ENCODE measurements at places on chromosomes 7 and 10.

DNA sequence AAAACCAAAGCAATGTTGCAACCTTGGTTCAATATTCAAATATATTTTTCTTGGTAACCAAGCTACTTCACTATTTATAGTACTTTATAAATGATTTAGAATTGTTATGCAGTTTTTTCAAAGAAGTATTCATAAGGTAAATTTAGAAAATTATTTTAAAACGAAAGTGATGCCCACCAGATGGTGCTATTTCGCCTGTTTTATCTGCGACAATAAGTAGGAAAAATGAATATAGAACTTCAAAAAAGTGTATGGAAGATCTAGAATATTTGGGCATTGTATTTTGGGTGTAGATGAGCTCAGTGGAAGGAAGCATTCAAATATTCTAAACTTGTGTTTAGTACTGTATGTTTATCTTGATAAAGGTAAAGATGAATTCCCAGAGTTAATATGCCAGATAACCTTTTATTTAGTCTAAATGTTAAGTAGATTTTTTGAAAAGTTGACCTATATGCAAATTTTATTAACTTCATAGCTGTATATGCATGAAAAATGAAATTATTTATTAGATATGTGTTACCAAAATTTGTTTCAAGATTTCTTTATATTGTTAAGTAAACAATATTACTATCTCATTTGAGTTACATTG lies 93.2 kb downstream of the ADK start:
- no peaks in the 10 kb centered on the region for H3K27me3 ChIP-seq
- H3K4me1 ChIP-seq, result no peaks in the 10 kb centered on the region
- H3K27ac ChIP-seq, result no peak overlapping the region

DNA sequence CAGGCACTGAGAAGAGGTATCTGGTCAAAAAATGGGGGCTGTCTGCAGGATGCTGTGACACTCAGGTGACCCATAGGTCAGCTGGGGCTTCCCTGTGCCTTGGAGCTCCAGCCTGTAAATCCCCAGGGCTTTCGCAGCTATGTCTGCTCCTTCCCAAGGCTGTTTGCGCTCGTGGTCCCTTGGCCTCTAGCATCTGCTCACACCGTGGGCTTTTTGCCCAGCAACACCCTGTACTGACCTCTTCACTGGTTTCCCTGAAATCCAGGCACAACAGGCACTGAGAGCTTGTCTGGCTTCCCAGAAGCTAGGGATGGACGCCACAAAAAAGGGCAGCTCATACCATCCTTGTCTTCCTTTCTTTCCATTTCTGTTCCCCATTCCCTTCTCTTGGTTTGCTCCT lies 280.3 kb upstream of the HABP2 start:
- DNase-seq, result no peak
- H3K27me3 ChIP-seq, result no peaks in the 10 kb centered on the region
- no peak overlapping the region for H3K4me3 ChIP-seq
- H3K36me3 ChIP-seq, result no peaks in the 10 kb centered on the region
- no peak overlapping the region for H3K27ac ChIP-seq

GRCh38 chr7:28078036-28078901 lies 102.3 kb downstream of the JAZF1 start:
- H3K27ac ChIP-seq, result no peak overlapping the region
- no peaks in the 10 kb centered on the region for H3K27me3 ChIP-seq
- H3K36me3 ChIP-seq, result no peaks in the 10 kb centered on the region

- no peak overlapping the region for H3K4me3 ChIP-seq
- H3K4me1 ChIP-seq, result no peaks in the 10 kb centered on the region
- no peak for DNase-seq
- peaks cover 4% of the 10 kb centered on the region for H3K36me3 ChIP-seq
- H3K27ac ChIP-seq, result no peak overlapping the region
- no peaks in the 10 kb centered on the region for H3K27me3 ChIP-seq
These were observed 9.2 kb downstream of the ZNF394 start for GRCh38 chr7:99490878-99491277.

DNA sequence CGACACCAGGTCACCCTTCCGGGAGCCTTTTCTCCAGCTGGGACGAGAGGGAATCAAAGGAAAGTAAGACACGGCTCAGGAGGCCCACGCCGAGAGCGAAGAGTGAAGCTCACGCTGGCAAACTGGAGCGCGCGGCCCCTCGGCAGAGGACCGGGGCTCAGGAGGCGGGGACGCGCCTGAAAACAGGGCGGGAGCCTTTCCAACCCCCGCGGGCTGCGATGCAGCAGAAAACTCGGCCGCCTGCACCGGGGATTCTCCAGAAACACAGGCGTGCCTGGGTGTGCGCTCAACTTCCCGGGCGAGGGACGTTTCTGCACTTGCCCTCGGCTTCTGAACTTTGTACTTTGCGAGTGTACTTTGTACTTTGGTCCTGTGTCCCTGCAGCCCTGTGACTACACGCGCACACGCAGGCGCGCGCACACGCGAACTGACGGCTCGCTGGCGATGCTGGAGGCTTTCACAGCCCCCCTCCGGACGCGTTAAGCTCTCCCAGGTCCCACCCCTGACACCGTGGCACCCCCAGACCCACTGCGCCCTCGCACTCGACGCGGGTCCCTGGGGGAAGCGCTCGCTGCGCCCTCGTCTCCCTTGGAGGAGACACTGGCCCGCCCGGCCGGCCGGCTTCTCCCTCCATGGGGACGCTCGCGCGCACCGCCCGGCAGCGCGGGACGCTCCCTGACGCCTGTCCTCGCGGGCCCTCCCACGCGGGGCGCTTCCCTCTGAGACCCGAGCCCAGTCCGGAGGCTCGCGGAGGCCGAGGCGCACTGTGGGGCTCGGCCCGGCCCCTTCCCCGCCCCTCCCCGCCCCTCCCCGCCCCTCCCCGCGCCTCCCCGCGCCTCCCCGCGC lies 588 bp upstream of the PAOX start:
- no peaks in the 10 kb centered on the region for H3K36me3 ChIP-seq
- peak overlapping the region; percentile 72 for H3K4me3 ChIP-seq
- peak; percentile 82 for DNase-seq
- H3K27ac ChIP-seq, result no peak overlapping the region

- no peaks in the 10 kb centered on the region for H3K36me3 ChIP-seq
- H3K27ac ChIP-seq, result no peak overlapping the region
- H3K4me1 ChIP-seq, result no peaks in the 10 kb centered on the region
- no peaks in the 10 kb centered on the region for H3K27me3 ChIP-seq
- H3K4me3 ChIP-seq, result peak overlapping the region; percentile 78
These were observed 553.8 kb downstream of the TFEC start for GRCh38 chr7:115476671-115477181.

DNA sequence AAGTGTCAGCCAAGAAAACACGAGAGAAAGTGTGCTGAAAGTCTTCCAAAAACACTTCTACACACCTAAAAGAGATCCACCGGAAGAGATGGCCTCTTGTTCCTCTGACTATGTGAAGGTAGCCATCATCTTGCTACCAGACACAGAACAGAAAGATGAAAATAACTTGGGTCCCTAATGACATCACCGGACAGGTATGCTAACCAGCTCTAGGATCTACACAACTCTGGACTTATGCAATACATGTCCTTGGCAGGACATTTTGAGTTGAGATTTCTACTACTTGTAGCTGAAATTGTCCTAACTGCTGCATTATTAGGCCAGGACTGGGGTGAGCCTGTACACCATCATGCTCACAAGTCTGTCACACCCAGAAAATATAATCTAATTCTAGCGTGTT lies 358.7 kb downstream of the ELMO1 start:
- H3K27me3 ChIP-seq, result no peaks in the 10 kb centered on the region
- H3K4me3 ChIP-seq, result no peak overlapping the region
- H3K4me1 ChIP-seq, result no peaks in the 10 kb centered on the region
- DNase-seq, result no peak

- H3K36me3 ChIP-seq, result no peaks in the 10 kb centered on the region
- peaks cover 8% of the 10 kb centered on the region for H3K27me3 ChIP-seq
- no peak for DNase-seq
- H3K4me1 ChIP-seq, result no peaks in the 10 kb centered on the region
These were observed 1.8 kb downstream of the INPP5A start for GRCh38 chr10:132539431-132539839.

DNA sequence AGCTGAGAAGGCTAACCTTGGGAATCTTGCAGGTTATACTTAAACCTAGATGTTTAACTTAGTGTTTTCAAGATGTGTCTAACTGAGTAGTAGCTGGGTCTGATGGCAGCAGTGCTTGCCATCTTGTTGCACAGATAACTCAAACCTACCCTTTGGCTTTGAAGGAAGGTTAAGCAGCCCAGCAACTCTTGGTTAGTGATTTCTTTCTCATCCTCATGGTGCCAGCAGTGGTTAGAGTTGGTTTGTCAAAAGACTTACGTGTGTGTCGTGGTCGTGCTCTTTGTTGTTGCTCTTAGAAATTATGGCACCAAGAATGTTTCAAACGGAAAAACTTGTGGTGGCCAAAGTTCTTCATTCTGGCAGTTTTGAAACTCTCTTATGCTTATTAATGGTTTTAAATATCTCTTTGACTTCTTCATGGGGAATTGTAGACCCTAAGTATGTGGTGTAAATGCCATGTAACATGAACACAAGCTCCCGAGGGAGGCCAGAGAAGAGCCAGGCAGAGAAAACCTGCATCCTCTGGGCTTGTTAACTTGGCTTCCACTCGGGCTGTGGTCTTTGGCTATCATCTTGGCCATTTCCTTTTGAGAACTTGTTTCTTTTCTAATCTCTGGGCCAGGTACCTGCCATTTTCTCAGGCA lies 61.0 kb downstream of the KLHDC10 start:
- no peak overlapping the region for H3K4me3 ChIP-seq
- DNase-seq, result no peak
- no peaks in the 10 kb centered on the region for H3K27me3 ChIP-seq
- no peaks in the 10 kb centered on the region for H3K36me3 ChIP-seq
- no peak overlapping the region for H3K27ac ChIP-seq
- H3K4me1 ChIP-seq, result no peaks in the 10 kb centered on the region

DNA sequence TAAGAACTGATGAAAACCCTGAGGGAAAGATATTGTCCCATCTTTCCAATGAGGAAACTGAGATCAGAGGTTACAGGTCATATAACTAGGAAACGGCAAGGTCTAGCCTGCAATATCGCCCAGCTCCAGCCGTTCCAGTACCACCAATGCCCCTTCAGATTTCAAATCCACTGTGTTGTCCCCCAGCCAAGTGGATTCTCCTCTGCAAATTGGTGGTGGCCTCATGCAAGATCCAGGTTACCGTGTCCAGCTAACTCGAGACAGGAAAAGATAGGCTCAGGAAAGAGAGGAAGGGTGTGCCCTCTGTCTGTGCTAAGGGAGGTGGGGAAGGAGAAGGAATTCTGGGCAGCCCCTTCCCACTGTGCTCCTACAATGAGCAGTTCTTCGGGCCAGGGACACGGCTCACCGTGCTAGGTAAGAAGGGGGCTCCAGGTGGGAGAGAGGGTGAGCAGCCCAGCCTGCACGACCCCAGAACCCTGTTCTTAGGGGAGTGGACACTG lies 25.3 kb downstream of the PRSS2 start:
- H3K4me1 ChIP-seq, result peaks cover 30% of the 10 kb centered on the region
- H3K4me3 ChIP-seq, result peak overlapping the region; percentile 69
- no peak for DNase-seq

GRCh38 chr10:60964257-60965235 lies 20.6 kb upstream of the RHOBTB1 start:
- no peaks in the 10 kb centered on the region for H3K4me1 ChIP-seq
- no peak overlapping the region for H3K4me3 ChIP-seq
- no peaks in the 10 kb centered on the region for H3K27me3 ChIP-seq
- no peak for DNase-seq

GRCh38 chr10:86440874-86441843 lies 74.6 kb upstream of the GRID1 start:
- H3K27ac ChIP-seq, result no peak overlapping the region
- peaks cover 4% of the 10 kb centered on the region for H3K36me3 ChIP-seq
- no peaks in the 10 kb centered on the region for H3K27me3 ChIP-seq
- no peak for DNase-seq
- no peaks in the 10 kb centered on the region for H3K4me1 ChIP-seq

DNA sequence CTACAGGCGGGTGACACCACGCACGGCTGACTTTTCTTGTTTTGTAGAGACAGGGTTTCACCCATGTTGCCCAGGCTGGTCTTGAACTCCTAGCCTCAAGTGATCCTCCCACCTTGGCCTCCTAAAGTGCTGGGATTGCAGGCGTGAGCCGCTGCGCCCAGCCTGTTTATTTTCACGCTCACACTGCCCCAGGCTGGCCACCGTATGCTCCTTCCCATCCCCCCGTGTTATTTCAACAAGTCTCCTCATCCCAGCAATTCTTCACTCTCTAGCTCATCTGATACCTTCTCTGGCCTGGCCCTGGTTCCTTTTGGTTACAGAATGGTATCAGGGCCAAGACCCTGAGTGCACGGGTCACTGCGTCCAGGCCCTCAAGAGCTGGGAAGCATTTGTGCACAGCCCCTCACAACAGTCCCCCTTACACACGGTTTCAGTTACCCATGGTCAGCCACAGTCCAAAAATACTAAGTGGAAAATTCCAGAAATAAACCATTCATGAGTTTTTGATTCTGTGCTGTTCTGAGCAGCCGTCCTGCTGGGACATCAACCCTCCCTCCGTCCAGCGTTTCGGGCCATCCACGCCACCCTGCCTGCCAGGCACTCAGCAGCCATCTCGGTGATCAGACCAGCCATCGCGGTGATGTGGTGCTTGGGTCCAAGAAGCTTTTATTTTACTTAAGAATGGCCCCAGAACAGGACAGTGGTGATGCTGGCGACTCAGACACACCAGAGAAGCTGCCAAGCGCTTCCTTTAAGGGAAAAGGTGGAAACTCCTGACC lies 8.9 kb downstream of the COX19 start:
- H3K4me1 ChIP-seq, result peaks cover 9% of the 10 kb centered on the region
- H3K4me3 ChIP-seq, result no peak overlapping the region
- no peaks in the 10 kb centered on the region for H3K27me3 ChIP-seq
- no peak for DNase-seq
- H3K36me3 ChIP-seq, result peaks cover 18% of the 10 kb centered on the region

GRCh38 chr10:66564287-66564686 lies 361.5 kb upstream of the LRRTM3 start:
- H3K27me3 ChIP-seq, result no peaks in the 10 kb centered on the region
- H3K27ac ChIP-seq, result no peak overlapping the region
- DNase-seq, result no peak

- no peaks in the 10 kb centered on the region for H3K36me3 ChIP-seq
- H3K4me3 ChIP-seq, result no peak overlapping the region
- DNase-seq, result no peak
These were observed 7.2 kb downstream of the INA start for GRCh38 chr10:103284170-103284569.

DNA sequence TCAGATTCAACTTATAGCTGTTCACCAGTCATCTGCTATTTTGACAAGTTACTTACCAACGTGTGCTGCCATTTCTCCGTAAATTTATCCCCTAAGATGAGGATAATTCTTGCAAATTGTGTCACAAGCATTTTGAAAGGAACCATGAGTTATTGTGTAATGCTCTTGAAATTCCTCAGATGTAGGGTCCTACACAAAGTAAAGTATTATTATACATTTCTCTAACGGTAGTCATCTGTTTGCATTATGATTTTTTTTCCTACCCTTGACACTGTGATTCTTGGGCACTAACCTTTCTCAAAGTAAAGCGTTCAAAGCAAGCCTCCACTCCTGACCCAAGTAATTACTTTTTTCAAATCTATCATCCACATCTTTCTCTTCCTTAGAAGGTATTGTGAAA lies 8.1 kb downstream of the HERC4 start:
- H3K27me3 ChIP-seq, result no peaks in the 10 kb centered on the region
- no peak overlapping the region for H3K27ac ChIP-seq
- no peak overlapping the region for H3K4me3 ChIP-seq
- no peaks in the 10 kb centered on the region for H3K36me3 ChIP-seq

GRCh38 chr7:14201353-14201752 lies 211.9 kb upstream of the ETV1 start:
- H3K27me3 ChIP-seq, result no peaks in the 10 kb centered on the region
- H3K4me1 ChIP-seq, result no peaks in the 10 kb centered on the region
- no peak for DNase-seq
- no peaks in the 10 kb centered on the region for H3K36me3 ChIP-seq
- no peak overlapping the region for H3K27ac ChIP-seq

All from H1 (cell line).